ENCODE measurements at places on chromosomes 12 and 14.

DNA sequence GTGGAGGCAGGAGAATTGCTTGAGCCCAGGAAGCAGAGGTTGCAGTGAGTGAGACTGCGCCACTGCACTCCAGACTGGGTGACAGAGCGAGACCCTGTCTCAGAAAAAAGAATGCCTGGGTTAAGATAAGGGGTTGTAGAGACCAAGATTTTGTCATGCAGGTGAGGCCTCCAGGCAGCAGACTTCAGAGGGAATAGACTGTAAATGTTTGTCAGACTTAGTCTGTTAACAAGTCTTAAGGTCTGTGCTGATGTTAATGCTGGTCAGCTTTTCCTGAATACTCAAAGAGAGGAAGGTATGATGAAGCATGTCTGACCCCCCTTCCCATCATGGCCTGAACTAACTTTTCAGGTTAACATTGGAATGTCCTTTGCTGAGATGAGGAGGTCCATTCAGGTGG, 83.0 kb upstream of the FUT8 start:
- DNase-seq: no peak

- DNase-seq: no peak
These were observed 113.0 kb downstream of the DYRK2 start for GRCh38 chr12:67761566-67761965.

DNA sequence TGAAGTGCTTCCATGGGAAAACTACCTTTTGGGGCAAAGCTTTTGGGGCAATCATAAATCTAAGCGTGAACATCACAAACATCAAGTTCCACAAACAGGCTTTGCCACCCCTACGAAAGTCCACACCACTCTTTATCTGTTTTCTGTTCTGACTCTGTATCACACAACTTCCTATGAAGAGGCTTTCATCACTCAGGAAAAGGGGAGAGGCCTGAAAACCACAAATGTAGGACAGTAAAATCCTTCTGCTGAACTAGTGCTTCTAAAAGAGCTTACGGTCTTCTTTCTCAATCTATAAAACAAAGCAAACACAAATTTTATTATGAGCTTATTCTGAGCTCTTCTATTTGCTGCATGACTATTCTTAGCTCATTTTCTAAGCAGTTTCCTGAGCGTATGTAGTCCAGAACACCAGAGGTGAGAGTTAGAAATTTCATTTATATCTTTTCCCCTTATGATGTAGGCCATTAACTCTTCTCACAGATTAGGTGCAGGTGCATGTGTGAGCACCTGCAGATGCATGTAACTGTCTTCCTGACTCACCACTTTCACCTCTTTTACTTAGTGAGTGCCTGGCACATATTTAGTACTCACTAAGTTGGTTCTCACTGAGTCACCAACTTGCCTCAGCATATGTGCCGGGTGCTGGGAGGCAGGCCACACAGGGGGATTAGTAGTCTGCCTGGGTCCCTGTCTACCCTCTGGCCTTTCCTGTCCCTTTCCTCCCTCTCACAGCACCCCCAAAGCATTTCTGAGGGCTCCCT, 32.9 kb upstream of the SYCP3 start:
- no peak for DNase-seq

DNA sequence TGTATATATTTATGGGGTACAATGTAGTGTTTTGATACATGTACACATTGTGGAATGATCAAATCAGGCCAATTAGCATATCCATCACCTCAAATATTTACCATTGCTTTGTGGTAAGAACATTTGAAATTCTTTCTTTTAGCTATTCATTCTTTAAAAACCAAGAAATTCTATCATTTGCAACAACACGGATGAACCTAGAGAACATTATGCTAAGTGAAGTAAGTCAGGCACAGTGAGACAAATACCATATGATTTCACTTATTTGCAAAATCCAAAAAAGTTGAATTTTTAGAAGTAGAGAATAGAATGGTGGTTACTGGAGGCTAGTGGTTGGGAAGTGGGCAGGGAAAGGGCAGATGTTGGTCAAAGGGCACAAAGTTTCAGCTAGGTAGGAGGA, 129.3 kb upstream of the PTPRQ start:
- no peak for DNase-seq

DNA sequence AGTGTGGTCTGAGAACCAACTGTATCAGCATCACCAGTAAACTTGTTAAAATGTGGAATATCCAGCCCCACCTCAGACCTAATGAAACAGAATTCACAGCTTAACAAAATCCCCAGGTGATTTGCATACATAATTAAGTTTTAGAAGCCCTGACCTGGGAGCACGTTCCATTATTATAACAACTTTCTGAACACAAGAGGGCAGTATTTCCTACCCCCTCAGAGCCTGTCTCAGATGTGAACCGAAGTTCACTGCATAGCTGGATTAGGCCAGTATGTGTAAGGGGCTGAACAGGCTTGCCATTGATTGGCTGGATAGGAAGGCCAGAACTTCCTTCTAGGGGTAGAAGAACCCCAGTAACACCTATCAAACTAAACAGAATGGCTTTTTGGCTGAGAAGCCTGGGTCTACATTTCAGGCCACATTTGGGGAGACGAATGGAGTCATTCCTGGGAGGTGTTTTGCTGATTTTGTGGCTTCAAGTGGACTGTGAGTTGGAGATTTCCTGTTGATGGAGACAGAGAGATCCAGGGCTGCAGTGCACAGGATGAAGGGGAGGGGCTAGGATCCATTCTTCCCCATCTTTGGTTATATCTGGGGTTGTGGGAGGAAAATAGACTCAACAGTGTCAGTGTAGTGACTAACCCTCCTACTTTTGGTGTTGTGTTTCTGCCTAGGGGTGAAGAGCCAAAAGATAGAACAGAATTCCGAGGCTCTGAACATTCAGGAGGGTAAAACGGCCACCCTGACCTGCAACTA, 94.7 kb upstream of the OR4E1 start:
- DNase-seq: no peak

- no peak for DNase-seq
These were observed 2.7 kb downstream of the ART4 start for GRCh38 chr12:14840616-14841015.

DNA sequence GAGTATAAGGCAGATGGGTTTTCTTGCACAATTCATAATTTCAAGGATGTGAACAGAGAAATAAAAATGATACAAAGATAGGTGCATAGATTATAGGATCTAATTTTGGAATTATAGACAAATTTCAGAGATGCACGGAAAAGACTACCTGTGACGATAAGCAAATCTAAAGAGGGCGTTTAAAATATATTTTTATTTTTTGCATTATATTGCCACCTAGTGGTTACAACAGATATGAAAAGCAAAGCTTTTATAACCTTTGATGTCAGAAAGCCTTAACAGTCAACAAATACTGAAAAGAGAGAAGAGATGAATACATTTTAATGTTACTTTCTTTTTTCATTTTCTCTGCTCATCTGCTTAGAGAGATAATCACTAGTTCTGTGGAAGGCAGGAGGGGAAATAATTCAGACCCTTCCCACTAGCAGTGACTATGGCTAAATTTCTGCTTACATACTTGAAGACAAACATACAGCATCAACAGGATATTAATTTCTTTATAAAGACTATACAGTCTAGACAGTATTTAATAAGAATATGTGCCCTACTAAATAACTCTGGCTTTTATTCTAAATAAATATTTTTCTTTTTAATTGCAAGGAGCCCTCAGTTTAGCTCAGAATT, 46.3 kb downstream of the NTS start:
- DNase-seq: no peak

DNA sequence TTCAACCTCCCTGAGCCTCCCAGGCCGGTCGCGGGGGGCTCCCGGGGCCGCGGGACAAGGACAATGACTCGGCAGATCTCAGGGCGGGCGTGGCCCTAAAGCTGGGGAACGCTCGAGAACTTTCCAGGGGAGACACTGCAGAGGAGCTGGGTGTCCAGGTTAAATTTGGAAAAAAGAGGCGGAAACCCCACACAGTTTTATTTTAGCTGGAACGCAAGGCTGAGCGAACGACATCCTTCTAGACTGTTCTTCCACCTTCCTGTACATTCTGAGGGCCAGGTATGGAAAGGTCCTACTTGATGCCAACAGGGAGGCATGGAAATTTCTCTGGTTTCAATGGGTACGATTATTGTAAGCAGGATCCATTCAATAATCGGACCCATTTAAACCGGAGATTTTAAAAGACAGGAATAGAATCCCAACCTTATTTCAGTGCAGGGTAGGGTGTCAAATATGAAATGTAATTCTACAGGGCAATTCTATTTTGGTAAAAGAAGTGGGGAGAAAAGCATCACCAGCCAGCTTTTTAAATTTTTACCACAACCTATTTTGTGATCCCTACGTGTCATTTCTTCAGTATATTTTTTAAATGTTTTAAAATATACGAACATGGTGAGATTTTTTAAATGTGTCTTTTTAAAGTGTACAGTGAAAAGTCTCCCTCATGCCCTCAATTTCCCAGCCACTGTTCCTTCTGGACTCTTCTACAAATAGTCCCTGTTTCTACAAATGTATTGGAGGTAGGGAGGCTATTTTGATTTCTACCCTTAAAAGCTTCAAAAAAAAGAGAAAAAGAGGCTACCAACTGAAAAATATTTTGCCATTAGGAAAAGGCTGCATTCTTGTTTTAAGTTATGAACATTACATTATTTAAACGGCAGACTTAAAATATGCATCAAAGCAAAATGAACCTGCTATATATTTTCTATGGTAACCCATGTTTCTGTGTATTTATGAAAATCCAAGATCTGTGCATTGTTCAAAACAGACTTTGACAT, 1.1 kb upstream of the UBC start:
- DNase-seq: peak; percentile 73

- DNase-seq: no peak
These were observed 104.4 kb upstream of the ATF7IP start for GRCh38 chr12:14261096-14261495.

- no peak for DNase-seq
These were observed 414 bp upstream of the ANKS1B start for GRCh38 chr12:99985129-99985570.

DNA sequence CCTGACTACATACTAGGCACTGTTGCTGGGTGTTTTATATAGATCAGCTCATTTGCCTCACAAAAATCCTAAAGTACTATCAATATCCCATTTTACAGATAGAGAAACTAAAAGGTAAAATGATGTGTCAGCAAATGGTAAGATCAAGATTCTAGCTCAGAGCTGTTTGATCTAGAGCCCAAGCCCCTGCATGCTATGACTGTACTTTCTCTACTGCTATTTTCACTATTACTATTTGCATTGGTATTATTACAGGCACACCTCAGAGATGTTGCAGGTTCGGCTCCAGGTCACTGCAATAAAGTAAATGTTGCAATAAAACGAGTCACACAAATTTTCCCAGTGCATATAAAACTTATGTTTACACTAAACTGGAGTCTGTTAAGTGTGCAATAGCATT, 10.9 kb downstream of the ISCU start:
- DNase-seq: no peak

DNA sequence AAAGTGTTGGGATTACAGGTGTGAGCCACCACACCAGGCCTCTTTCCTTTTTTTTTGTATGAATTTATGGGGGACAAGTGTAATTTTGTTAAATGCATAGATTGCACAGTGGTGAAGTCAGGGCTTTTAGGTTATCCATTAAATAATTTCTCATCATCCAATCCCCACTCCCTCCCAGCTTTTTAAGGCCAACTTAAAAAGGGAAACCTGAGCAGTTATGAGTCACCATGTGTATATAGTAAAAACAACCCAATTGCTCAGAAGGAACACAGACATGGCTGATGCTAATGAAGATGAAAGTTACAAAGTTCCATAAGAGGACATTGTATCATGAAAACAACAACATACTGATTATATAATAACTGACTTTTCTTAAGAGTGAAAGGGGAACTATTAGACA, 25.6 kb upstream of the ARID2 start:
- DNase-seq: no peak

- no peak for DNase-seq
These were observed 134.6 kb downstream of the RMST start for GRCh38 chr12:97597031-97597751.

DNA sequence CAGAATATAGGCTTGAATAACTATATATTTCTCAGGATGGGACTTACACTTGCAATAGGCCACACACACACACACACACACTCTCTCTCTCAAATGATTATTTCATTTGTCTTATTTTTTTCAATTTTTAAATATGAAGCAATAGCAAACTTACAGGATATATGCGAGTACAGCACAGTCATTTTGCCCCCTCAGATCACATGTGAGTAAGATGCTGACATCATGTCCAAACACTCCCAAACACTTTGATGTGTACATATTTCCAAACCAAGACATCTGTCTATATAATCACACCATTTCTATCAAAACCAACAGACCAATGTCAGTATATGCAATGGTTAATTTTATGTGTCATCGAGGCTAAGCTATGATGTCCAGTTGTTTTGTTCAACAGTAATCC, 1535.9 kb upstream of the FLRT2 start:
- DNase-seq: no peak

DNA sequence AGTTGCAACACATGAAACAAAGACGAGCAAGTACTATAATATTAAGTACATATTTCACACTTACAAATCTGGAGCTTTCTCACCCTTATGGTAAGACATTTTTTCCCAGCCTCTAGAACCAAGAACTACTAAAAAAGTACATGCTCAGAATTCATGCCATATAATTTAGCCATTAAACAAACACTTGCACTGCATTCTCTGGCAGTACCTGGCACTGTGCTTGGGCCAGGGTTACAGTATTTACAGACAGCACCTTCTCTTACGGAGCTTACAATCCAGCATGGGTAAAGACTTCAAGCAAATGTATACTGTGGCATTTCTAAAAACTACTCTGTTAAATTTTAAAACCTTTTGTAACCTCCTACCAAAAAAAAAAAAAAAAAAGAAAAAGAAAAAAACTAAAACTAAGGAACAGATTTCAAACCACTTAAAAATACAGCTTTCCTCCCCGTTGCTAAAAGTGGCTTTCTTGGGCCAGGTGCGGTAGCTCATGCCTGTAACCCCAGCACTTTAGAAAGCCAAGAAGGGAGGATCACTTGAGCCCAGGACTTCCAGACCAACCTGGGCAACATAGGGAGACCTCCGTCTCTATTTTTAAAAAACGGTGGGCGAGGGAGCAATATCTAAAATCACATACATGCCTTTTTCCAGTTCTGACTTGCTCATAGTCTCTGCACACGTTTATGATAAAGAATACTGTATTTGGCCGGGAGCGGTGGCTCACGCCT, 956 bp downstream of the GNPTAB start:
- no peak for DNase-seq

- DNase-seq: no peak
These were observed 3.8 kb downstream of the LRP1 start for GRCh38 chr12:57131896-57132744.

DNA sequence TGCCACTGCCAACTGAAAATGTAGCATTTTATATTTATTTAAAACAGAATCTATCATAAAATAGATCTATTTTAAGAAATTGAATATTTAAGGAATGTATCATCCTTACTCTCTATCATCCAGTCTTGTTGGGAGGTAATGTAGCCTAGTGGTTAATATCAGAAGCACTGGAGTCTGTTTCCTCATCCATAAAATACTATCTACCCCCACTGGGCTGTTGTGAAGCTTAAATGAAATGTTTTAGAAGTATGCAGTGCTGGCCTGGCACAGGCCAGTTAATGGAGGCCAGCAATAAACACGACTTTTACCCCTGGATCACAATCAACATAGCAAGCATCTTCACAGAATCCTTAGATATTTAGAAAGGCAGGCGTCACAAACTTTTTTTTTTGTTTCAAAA, 188.0 kb downstream of the CAND1 start:
- DNase-seq: no peak
